ENCODE measurements at places on chromosomes 6 and 20.

DNA sequence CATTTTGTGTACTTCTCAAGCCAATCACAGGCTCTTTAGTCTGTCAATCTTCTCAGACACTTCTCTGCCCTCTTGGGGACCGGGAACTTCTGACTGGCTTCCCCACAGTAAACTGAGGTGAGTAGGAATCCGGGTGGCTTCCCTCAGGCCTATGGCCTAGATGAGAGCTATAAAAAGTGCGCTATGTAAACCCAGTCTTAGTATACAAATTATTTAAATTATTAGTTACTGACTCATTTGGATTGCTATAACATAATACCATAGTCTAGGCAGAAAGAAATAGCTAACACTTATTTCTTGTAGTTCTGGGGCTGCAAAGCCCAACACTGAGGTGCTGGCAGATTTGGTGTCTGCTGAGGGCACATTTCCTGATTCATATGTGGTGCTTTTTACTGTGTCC lies 109.2 kb upstream of the MCHR2 start:
- DNase-seq, result no peak

- peak; percentile 82 for DNase-seq
These were observed 116.6 kb downstream of the RNF144B start for GRCh38 chr6:18503593-18504231.

DNA sequence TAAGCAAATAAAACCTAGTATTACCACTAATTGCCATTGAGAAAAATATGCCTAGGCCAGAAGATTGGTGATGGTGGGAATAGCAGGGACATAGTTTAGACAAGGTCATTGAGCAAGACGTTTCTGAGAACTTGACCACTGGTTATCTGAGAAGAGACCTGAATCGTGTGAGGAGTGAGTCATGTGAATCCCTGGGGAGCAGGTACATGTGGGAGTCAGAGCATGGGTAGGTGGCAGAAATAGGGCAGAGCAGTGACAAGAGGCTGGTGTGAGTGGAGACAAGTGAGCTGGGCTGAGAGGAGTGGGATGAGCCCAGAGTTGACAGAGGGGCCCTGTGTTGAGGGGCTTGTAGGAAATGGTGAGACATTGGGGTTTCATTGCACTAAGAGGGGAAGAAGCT lies 16.4 kb downstream of the MICA start:
- DNase-seq, result no peak

- no peak for DNase-seq
These were observed 98.9 kb upstream of the ENPP5 start for GRCh38 chr6:46269447-46270229.

- no peak for DNase-seq
These were observed 307 bp downstream of the RANBP9 start for GRCh38 chr6:13711324-13711732.

DNA sequence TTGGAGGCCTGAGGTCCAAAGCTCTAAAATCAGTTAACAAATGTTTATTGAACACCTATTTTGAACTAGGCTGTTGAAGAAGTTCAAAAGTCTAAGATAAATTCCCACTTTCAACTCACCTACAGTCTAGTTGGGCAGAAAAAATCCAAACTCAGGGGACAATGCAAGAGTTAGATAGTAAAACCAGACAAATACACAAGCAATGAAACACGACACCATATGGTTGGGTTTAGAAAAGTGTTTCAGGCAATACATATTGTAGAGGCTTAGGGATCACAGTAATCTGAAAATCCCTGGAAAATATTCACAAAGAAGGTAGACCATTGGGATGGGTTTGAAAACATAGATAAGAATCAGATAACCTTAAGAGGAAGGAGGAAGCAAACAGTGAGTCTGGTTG lies 1.3 kb upstream of the CARMIL1 start:
- DNase-seq, result no peak

GRCh38 chr6:94071835-94072234 lies 652.5 kb upstream of the EPHA7 start:
- DNase-seq, result no peak

- no peak for DNase-seq
These were observed 519 bp downstream of the CBLN4 start for GRCh38 chr20:56004611-56005388.

DNA sequence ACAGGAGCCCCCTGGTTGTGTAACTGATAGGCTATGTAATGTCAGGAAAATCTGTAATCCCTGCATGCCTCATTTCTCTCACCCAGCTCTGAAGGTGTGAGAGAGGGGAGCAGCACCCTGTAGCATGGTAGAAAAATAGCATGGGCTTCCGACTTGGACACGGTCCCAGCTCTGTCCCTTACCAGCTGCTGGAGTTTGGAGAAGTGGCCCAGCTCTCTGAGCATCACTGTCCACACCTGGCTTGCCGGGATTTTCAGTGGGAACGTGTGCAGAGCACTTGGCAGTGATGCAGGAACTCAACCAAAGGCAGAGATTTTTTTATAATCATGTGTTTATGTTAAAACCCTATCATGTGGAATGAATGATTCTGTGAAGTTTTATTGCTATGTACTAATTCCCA lies 34.6 kb downstream of the STK35 start:
- no peak for DNase-seq

GRCh38 chr6:56953597-56954402 lies 1.1 kb upstream of the BEND6 start:
- DNase-seq, result no peak

DNA sequence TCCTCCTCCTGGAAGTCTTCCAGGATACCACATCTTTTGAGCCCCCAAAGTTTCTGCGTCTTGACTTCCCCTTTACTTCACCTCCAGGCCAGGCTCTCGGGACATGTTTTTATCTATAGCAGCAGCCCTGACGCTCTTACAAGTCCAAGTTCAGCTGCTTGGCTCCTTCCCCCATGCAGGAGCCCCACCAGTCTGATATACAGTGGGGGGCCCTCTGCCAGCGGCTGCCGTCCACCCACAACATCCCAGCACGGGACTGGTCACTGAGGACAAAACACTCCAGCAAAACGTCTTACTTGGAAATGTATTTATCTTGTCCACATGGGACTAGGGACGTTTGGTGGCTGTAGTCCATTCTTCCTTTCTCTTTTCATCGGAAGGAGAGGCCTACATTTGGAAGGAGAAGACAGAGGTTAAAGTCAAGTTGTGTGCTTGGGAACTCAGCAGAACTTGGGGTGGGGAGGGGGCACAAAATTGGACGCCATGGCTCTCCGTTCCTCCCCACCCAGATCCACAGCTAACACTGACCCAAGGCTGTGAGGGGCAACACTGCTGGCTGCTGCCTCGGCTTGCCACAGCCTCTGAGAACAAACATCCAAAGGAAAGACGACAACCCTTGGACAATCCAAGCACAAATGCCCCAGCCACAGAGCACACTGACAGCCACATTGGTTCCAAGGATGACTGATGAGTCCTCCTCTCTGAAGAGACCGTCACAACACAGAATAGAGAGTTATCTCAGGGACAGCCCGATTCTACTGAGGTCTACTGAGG lies 79.2 kb downstream of the PRND start:
- no peak for DNase-seq

DNA sequence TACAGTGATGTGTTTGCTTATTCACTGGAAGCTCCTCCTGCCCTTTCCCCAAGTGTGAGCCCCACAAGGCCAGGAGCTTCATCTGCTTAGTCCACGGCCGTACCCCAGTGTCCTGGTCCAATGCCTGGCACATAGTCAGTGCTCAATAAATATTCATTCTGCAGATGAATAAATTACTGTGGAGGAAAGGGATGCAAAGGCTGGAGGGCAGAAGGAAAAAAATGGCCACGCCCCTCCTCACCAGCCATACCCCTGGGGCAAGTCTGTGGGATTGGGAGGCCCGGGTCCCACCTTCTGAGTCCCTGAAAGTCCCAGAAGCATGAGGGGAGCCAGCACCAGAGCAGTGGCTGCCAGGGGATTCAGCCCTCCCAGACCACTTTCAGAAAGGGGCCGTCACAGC lies 65.5 kb downstream of the GRM4 start:
- DNase-seq, result no peak

DNA sequence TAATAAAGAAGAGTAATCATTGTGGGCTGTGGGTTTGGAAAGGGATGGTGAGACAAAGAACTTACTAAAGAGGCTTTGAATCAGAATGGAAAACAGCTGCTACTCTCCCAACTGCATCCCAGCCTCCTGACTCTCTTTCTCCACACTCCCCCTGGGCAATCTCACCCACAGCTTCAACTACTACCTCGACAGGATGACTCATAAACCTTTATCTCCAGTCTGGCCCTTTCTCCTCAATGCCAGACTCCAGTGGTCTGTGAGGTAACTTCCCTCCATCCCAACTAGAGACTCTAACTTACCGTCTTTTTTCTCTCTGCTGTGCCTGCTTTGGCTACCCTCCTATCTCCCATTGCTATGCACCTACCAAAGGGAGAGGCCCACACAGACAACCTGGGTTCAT lies 135.3 kb upstream of the RREB1 start:
- DNase-seq, result no peak

DNA sequence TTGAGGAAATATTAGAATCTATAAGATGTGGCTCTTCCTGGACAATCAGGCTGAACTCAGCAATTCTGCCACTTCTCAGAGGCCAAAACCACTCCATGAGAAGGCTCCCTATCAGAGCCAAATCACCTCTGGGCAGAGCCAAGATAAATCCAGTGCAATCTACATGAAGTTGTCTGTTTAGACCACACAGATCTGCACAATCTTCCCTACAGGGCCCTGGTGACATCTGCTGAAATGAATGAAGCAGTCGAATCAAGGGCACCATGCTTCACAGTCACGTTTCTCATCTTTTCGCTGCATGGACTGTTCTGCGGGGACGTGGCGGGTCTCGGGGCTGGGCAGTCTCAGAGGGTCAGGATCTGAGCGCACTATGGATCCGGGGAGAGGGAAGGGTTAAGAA lies 60.1 kb upstream of the CD93 start:
- DNase-seq, result no peak
